ENCODE measurements at places on chromosomes 11 and 22.

- no peak for DNase-seq
These were observed 1.0 kb downstream of the SYT12 start for GRCh38 chr11:67023957-67024353.

DNA sequence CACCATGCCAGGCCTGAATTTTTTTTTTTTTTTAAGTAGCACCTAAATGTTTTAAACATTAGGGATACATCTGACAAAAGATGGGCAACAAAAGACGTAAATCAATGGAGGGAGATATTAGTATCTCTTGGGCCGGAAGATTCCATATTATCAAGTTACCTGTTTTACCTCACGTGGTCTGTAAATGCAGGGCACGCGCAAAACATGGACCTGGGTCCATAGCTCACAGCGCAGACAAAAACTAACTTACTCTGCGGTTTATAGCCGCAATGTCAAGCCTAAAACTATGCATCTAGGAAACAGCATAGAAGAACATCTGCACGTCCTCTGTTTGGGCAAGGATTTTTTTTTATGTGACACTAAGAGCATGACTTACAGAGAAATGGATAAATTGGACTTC lies 31.5 kb upstream of the PANX2 start:
- DNase-seq = no peak

DNA sequence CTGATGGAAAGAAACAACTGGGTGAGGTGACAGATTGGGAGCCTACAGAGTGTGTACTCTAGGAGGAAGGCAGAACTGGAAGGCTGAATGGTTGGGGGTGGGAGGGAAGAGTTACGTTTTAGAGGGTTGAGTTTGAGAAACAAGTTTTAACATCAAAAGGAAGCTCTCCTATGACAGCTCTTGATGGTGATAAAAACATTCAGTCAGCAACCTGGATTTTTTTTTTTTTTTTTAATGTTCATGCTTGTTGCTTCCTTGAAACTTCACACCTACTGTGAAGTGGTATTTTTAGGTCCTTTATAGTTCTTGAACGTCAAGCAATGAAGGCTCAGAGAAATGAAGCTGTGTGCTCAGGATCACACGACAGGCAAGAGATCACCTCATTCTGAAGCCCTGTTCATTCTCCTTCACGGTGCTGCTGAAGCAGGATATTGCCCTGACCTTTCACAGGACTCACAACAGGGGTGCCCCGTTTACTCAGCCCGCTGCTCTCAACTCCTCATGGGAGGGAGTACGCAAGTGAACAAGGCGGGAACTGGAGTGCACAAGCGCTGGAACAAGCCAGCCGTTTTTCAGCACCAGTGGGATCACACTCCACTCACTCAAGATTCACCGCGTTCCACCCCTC lies 1.6 kb upstream of the TMEM109 start:
- no peak for DNase-seq

DNA sequence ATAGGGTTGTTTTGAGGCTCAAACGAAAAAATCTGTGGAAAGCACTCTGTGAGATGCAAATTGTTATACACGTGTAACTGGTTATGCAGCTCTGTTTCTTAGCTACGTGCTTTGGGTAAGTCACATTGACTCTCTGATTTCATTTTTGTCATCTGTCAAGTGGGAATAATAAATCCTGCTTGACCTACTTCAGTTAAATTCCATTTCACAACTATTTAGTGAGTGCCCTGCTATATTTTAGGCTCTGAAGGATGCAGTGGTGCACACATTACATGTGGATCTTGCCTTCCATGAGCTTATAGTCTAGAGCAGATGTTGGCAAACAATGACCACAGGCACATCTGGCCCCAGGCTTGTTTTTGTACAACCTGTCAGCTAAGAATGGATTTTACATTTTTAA lies 133.6 kb upstream of the PLET1 start:
- DNase-seq = no peak

GRCh38 chr11:55732936-55733335 lies 40.3 kb upstream of the OR5D13 start:
- no peak for DNase-seq

- DNase-seq = peak; percentile 63
These were observed 103.9 kb downstream of the GGTLC2 start for GRCh38 chr22:22748297-22748743.

- DNase-seq = no peak
These were observed 16.7 kb downstream of the PHLDA2 start for GRCh38 chr11:2912498-2912897.

GRCh38 chr11:46413760-46414465 lies 22.3 kb upstream of the CHRM4 start:
- DNase-seq = no peak

GRCh38 chr11:1531449-1532013 lies 40.5 kb downstream of the DUSP8 start:
- no peak for DNase-seq

GRCh38 chr11:58591659-58592058 lies 12.8 kb downstream of the ZFP91 start:
- no peak for DNase-seq

GRCh38 chr22:32080904-32081303 lies 37.8 kb downstream of the SLC5A1 start:
- peak; percentile 12 for DNase-seq

GRCh38 chr11:88475991-88476418 lies 138.5 kb upstream of the CTSC start:
- DNase-seq = no peak

GRCh38 chr22:38758276-38758945 lies 2.6 kb upstream of the SUN2 start:
- no peak for DNase-seq

DNA sequence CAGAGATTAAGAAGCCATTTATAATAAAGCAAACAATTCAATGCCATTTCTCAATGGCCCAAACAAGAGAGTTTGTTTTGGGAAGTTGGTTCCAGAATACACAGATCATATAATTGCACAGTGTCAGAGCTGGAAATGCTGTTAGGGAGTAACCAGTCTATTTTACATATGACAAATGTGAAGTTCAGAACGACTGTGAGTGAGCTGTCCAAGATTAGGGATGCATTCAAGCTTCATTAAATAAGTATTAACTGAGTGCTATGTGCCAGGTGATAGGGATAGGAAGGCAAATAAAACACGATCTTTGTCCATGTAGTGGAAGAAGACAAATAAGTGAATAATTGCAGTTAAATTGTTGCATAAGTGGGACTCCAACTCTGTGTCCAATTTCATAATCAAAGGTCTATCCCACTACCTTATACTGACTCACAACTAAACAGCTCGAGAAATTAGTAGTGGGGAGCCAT lies 33.1 kb upstream of the PICALM start:
- no peak for DNase-seq

- no peak for DNase-seq
These were observed 2.3 kb upstream of the ANKRD54 start for GRCh38 chr22:37846433-37846832.

- no peak for DNase-seq
These were observed 746.1 kb upstream of the LRRC4C start for GRCh38 chr11:42205518-42205917.

- no peak for DNase-seq
These were observed 67.6 kb upstream of the AMPD3 start for GRCh38 chr11:10387206-10388083.

DNA sequence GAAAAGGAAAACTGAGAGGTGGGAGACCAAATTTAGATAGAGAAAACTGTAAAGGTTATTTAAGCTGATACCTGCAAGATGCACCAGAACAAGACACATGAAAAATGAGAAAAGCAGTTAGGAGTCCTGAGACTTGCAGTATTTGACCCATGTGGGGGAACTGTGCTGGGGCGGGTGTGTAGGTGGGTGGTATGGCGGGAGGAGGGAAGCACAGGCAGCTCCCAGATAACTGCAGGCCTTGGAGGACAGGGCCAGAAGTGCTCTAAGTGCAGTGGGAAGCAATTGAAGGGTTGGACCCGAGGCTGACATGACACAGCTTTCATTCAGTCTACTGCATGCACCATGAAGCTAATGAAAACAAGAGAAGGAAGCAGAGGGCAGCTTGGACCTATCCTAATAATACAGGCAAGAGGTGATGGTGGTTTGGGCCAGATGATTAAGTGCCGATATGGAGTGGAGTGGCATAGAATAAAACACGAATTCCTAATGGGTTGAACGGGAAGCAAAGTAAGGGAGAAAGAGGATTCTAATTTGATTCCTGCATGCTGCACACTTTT lies 48.0 kb upstream of the ANO3 start:
- no peak for DNase-seq

DNA sequence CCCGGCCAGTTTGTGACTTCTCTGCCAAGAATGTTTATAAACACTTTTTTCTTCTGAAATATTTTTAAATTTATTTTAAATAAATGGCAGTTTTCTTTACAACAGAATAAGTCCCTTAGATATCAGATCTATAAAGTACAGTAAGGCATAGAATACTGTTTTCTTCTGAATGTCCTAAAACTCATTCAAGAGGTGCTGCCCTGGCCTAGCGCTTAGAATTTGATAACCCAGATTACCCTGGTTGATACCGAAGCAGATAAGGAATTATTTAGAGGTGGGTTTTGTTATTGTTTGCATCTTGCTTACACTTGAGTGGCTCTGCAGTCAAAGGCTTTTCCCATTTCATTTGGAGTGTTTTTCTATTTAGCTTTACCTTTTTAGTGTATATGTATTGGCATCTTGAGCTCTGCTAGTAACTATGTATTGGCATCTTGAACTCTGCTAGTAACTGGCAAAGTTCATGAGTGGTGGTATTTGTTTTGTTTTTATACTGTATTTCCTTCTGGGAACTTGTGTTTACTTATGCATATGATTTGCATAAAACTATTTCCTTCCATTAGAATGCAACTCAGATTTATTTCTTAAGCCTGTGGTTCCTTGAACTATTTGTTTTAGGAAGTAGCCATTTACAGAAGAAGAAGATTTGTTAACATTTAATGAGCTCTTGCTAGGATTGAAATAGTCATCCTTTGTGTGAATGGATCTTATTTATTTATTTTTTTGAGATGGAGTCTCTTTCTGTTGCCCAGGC lies 1.2 kb downstream of the ACAD8 start:
- no peak for DNase-seq

DNA sequence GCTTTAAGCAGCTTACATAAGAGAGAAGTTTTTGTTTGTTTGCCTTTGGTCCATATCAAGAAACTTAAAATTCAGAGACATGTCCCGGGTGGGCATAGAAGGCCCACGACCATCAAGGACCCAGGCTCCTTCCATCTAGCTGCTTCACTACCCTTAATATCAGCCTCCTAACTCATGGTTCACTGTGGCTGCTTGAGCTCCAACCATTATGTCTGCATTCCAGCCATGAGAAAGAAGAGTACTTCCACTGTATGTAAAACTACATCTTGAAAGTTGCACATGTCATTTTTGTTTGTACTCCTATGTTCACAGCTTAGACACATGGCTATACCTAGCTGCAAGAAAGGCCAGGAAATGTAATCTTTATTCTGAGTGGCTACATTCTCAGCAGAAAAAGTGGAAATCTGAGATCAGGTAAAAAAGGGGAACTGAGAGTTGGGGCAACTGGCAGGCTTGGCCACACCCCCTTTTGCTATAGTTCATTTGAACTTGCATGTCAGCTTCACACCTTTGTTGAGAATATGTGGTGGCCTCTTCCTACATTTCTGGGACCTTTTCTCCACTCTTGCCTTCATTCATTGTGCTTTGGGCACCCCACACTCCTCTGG lies 81.3 kb upstream of the TP53I11 start:
- DNase-seq = no peak

DNA sequence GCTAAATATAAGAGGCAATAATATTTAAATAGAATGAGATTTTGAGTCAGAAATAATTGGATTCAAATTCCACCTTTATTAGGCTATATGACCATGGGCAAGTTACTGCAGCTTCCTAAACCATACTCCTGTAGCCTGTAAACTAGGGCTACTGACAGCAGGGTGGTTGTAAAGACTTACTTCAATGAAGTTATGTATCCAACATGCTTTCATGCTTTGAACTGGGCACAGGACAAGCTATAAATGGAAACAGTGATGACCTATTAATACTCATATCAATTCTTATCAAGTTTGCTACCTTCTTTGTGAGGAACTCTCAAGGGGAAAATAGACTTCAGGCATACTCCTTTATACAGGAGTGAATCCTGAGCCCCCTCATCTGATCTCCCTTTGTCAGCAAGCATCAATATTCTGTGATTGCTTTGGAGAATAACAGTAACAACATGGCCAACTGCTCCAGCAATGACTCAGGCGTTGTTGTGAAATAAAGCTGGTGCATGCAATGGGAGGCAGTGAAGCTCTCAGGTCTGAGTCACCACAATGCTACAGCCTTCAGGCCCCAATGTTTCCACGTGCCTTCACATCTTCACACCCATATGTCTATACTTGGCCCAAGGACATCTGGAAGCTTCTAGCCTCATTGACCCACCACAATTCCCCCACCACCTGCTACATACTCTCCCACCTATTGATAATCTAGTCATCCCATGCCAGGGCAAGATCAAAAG lies 102.5 kb downstream of the KCNA4 start:
- DNase-seq = no peak

DNA sequence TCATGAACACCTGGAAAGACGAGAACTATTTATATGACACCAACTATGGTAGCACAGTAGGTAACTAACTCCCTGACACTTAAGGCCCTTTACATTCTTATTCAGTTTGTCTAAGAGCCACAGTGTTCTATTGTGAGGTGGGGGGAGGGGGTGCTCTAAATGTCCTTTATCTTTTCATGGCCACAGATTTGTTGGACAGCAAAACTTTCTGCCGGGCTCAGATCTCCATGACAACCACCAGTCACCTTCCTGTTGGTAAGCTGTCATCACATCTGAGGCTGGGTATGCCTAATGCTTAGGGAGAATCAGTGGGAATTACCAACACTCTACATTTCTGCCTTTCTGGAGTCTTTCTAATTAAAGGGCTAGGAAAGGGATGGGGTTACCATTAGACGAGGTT lies 30.7 kb downstream of the EHF start:
- no peak for DNase-seq

- DNase-seq = no peak
These were observed 114.1 kb downstream of the LARGE1 start for GRCh38 chr22:33806191-33806590.

DNA sequence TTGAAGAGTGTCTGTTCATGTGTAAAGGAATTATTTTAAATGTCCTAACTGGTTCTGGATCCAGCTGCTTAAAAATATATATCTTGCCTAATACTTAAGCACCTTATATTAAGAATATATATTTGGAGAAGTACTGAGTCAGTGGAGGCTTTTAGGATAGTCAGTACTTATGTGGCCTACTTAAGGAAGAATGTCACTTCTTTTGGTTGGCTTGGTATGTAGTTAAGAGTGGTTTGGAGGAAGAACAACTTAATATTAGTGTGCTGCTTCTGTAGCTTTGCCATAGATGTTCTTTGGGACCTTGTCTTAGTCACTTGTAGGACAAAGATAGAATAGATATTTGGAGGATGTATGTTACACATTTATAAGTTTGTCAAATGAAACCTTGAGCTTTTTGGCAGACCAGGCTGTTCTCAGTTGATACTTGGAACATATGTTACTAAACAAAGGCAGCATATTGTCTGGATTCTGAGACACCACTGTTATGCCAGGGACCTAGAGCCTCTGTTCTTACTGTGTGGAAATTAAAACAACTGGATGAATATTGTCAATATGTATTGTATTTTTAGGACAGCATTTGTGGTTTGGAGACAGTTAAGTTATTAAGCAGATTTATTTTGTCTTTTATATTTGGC lies 4.9 kb downstream of the HIPK3 start:
- no peak for DNase-seq

- peak; percentile 93 for DNase-seq
These were observed 3.7 kb downstream of the RPS19BP1 start for GRCh38 chr22:39528681-39529486.
